ENCODE measurements at places on chromosomes 4 and X.

- peak; percentile 62 for DNase-seq
Observed at GRCh38 chr4:93761286-93761685, 67.3 kb upstream of the ATOH1 start.

DNA sequence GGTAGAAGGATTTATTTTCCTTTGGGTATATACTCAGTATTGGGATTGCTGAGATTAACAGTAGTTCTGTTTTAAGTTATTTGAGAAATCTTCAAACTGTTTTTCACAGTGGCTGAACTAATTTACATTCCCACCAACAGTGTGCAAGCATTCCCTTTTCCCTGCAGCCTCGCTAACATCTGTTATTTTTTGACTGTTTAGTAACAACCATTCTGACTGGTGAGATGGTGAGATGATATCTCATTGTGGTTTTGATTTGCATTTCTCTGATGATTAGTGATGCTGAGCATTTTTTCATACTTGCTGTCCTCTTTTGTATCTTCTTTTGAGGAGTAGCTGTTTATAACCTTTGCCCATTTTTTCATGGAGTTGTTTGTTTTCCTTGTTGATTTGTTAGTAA is 457.8 kb downstream of the TRAM1L1 start:
- no peak for DNase-seq

DNA sequence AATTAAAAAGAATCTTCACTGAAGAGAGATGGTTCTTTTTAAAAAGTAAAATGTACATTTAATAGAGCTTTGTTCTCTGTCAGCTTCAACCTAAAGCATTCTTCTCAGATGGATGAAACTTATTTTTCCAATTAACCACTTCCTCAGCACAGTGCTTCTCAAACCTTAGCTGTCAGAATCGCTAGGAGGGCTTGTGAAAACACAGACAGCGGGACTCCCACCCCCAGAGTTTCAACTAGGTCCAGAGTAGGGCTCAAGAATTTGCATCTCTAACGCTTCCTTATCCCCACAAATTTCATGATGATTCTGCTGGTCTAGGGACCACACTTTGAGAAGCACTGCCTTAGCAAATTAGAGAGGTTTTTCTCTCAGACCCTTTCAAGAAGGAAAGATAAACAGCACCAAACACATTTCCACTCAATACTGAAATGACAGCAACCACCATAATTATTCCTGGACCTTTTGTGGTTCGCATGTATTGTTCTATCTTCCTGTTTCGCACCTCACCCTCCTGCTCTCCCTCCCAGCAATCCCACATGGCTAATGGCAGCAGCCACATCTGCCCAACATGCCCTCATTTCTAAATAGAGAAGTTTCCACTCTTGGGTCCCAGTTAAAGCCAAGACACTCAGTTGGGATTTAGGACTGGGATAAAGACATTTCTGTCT is 73.2 kb downstream of the ZNF827 start:
- no peak for DNase-seq

DNA sequence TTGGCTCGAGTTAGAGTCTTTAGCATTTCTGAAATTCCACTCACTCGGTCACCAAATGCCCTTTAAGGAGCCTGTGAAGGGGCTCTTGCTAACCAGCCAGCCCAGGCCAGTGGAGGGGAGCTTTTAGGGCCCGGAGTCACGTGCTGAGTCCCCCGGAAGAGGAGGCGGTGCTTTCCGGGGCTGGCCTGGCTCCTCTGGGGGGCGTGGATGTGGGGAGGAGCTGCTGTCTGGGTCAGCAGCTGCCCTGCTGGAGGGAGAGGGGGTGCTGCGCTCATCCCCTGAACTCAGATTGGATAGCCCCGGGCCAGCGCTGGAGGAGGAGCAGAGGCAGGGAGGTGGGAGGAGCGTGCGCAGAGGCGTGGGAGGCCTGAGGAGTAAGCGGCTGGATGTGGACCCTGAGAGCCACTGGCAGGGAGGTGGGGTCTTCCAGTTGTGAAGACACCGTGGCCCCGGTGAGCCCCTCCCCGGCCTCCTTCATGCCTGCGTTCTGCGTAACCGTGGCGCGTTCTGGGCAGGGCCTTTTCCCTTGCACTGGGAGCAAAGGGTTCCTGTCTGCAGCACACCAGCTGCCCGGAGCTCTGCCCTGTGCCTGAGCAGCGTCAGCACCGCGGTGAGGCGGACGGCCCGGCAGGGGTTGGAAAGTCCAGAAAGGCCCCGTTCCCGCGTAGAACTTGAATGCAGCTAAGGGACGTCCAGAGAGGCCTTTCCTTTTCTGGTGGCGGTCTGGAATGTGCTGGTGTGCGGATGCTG is 19.7 kb downstream of the MAEA start:
- no peak for DNase-seq

- DNase-seq: no peak
Observed at GRCh38 chrX:40149286-40150175, 51.8 kb upstream of the BCOR start.

DNA sequence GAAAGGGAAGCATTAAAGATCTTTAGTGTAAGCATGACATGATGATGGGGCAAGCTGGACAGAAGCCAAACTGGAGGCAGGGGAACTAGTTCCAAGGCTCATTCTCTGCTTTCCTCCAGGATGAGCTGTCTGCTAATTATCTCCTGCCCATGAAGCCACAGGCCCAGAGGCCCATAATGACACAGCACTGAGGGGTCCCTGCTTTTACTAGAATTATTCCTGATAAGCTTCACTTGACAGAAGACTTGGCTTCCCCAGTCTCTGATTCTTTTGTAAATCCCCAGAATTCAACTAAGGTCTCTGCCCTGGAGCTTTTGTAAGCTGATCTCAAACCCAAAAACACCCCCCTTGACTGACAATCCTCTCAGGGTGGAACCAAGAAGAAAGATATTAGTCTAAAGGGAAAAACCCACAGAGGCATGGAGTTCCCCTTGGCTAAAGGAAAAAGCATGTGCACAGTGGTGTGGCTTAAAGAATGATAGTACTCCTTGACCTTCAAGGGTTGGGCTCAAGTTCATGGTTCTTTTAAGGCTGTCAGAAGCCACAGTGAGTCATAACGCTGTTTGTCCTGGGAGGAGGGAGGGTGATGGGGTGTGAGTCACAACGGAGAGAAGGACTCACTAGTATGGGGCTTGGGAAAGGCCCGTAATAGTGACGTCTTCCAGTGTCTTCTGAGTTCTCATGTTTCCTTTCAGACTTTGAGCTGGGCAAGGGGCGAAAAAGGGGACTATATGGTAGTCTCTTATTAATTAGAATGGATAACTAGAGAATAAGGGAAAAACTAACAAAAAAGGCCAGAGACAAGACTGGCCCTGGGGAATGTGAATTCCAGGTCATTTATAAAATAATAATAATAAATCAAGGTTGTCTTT is 146.0 kb upstream of the CPEB2 start:
- DNase-seq: no peak

GRCh38 chr4:112807083-112807482 is 170.1 kb downstream of the LARP7 start:
- no peak for DNase-seq

DNA sequence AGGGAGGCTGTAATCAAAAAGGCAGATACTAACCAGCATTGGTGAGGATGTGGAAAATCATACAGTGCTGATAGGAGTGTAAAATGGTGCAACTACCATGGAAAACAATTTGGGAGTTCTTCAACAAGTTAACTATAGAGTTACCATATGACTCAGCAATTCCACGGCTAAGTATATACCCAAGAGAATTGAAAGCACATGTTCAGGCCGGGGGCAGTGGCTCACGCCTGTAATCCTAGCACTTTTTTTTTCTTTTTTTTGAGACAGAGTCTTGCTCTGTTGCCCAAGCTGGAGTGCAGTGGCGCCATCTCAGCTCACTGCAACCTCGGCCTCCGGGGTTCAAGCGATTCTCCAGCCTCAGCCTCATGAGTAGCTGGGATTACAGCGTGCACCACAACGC is 15.0 kb upstream of the CD99L2 start:
- DNase-seq: no peak

- DNase-seq: no peak
Observed at GRCh38 chr4:109877400-109877799, 29.5 kb downstream of the LRIT3 start.

- DNase-seq: no peak
Observed at GRCh38 chr4:83240379-83240875, 44.2 kb downstream of the COQ2 start.
